Keratinocyte (primary cell): ENCODE measurements at places on chromosomes 4 and X. TPM values are rescaled to one million over a fixed set of nuclear protein-coding genes. Genes with fewer than 3 reads are reported as not detected.

Gene SUPT20HL2
- polyA plus RNA-seq, result not detected in 3 replicates

Gene SPP1
- polyA plus RNA-seq, result 0.84 to 1.4 TPM (median 0.94 TPM) in 3 replicates

Gene GAGE1
- polyA plus RNA-seq, result not detected in 3 replicates

Gene DDX53
- not detected in 3 replicates for polyA plus RNA-seq

Gene ADH1A
- polyA plus RNA-seq, result not detected in 3 replicates

Gene FMR1NB
- polyA plus RNA-seq, result not detected in 3 replicates

Gene GLRA2
- polyA plus RNA-seq, result 0.01 TPM in 1 of 3 replicates, not detected in the others

Gene METTL14
- 15.9 to 25.8 TPM (median 16.2 TPM) in 3 replicates for polyA plus RNA-seq

DNA sequence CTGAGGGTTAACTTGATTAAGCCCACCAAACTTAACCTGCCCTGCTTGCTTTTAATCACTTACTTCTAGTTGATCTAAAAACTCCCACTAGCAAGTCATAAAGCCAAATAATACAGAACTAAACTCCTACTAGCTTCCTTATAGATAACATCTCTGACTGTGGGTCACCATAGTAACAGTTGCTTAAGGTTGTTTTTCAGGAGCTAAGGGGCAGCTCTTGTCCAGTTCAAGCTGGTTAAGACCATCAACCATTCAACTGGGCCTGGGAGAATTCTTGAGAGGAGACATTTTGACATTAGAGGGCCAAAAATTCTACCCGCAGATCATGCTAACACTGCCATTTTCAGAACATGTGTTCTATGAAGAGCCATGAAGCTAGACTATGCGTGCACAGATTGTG lies 67.0 kb downstream of the UCHL1 start:
- no peaks in the 10 kb centered on the region for H3K36me3 ChIP-seq
- no peak for DNase-seq
- no peak overlapping the region for H3K4me3 ChIP-seq
- H3K27ac ChIP-seq, result no peak overlapping the region
- no peaks in the 10 kb centered on the region for H3K27me3 ChIP-seq
- peaks cover 13% of the 10 kb centered on the region for H3K4me1 ChIP-seq

DNA sequence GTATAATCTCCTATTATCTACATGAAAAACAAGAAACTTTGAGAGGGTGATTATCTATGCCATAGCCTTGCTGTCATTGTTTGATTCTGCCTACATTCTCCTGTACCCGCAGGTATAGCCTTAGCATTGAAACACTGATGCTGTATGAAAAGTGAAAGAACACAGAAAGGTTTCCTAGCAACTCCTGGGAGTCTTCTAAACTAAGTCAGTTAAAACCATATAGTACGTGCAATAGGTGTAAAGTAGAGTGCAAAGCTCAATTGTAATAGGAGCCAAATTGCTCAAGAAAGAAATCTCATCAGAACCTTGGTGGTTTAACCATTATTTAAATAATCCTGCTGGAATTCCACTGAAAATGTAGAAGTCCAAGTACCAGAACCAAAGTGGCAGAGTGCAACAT lies 489.7 kb downstream of the PCDH10 start:
- H3K4me3 ChIP-seq, result no peak overlapping the region
- H3K36me3 ChIP-seq, result no peaks in the 10 kb centered on the region
- DNase-seq, result no peak
- H3K27ac ChIP-seq, result no peak overlapping the region
- no peaks in the 10 kb centered on the region for H3K27me3 ChIP-seq

DNA sequence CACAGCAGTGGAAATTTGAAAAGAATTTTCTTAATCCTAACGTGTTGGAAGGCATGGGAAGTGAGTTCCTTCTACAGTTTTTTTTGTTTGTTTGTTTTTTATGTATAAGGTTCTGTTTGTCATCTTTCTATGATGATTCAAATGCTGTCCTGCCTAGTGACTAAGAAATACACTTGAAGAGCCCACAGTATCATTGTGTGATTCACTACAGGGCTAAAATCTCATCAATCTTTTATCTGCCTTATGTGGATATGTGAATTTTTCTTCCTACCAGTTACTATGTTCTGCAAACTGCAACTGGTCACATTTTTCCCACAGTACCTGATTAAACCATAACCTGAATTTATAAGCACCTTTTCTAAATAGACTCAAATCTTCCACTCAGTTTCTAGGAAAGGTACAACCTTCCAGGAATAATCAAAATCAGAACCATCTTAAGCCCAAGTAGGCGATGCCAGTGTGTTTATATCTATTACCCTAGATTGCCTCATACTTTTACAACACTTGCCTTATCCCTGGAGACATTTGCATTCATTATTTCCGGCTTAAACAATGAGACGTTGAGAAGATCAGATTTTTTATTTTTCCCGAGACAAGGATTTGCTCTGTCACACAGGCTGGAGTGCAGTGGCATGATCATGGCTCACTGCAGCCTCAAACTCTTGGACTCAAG lies 214.6 kb upstream of the GALNT7 start:
- H3K4me1 ChIP-seq, result no peaks in the 10 kb centered on the region
- H3K27me3 ChIP-seq, result peaks cover 4% of the 10 kb centered on the region
- no peak for DNase-seq
- H3K36me3 ChIP-seq, result no peaks in the 10 kb centered on the region
- no peak overlapping the region for H3K27ac ChIP-seq

GRCh38 chr4:15982842-15983524 lies 20.0 kb upstream of the FGFBP2 start:
- H3K36me3 ChIP-seq, result no peaks in the 10 kb centered on the region
- H3K27ac ChIP-seq, result no peak overlapping the region
- no peak overlapping the region for H3K4me3 ChIP-seq
- H3K27me3 ChIP-seq, result peaks cover 14% of the 10 kb centered on the region
- no peak for DNase-seq
- no peaks in the 10 kb centered on the region for H3K4me1 ChIP-seq

- DNase-seq, result no peak
- no peaks in the 10 kb centered on the region for H3K36me3 ChIP-seq
- H3K27ac ChIP-seq, result no peak overlapping the region
These were observed 97.5 kb downstream of the ANK2 start for GRCh38 chr4:113146876-113147358.

DNA sequence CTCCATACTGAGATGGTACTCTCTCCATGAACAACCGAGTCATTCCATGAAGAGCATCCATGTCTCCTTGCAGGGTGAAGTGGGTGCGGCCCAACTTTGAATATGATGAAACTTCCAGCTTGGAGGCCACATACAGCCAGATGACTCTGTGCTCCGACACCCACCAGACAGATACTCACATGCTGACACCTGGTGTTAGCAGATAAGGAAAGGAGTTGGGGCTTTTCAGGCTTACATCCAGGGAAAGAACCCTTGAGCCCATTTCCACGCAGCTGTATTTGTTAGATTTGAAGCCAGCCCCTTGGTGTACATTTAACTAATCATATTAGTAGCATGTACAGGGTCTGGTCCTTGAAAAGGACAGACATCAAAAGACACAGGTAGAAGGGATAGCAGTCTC lies 62.1 kb upstream of the PRRG3 start:
- no peak overlapping the region for H3K27ac ChIP-seq
- no peaks in the 10 kb centered on the region for H3K27me3 ChIP-seq
- no peaks in the 10 kb centered on the region for H3K36me3 ChIP-seq

GRCh38 chr4:113732967-113733527 lies 28.5 kb downstream of the CAMK2D start:
- H3K27ac ChIP-seq, result no peak overlapping the region
- H3K36me3 ChIP-seq, result no peaks in the 10 kb centered on the region
- no peaks in the 10 kb centered on the region for H3K4me1 ChIP-seq
- H3K27me3 ChIP-seq, result no peaks in the 10 kb centered on the region
- no peak overlapping the region for H3K4me3 ChIP-seq

DNA sequence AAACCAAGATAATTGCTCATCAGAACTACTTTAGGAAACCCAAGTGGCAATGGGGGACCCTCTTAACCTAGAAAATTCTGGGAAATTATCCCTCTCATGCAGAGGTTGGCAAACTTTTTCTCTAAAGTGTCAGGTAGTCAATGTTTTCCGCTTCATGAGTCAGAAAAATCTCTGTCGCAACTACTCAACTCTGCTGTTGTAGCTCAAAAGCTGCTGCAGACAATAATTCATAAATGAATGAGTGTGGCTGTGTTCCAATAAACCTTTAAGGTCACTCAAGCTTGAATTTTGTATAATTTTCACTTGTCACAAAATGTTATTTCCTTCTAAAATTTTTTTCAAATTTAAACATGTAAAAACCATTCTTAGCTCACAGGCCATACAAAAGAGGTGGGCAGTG lies 193.4 kb upstream of the MID1 start:
- H3K27ac ChIP-seq, result no peak overlapping the region
- DNase-seq, result no peak
- H3K27me3 ChIP-seq, result no peaks in the 10 kb centered on the region

GRCh38 chrX:76454456-76454927 lies 27.0 kb downstream of the MAGEE1 start:
- H3K27ac ChIP-seq, result no peak overlapping the region
- H3K4me3 ChIP-seq, result no peak overlapping the region
- H3K4me1 ChIP-seq, result no peaks in the 10 kb centered on the region
- no peak for DNase-seq

DNA sequence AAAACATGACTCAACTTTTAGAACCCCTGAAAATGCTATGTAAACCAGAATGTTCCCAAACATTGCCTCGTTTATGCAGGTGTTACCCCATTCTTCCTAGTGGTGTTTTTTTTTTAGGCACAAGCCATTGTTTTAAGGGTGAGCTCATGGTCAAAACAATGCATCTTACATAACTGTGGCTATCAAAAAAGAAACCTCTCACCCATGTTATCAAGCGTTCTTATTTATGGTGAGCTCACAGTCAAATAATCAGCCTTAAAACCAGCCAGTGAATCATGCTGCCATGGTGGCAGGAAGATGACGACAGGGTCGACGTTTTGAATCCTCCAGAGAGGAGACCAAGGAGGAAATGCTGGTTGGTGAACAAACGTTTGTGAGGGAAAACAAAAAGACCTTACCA lies 195.2 kb downstream of the KDR start:
- peaks cover 4% of the 10 kb centered on the region for H3K27me3 ChIP-seq
- peaks cover 11% of the 10 kb centered on the region for H3K4me1 ChIP-seq
- peak; percentile 35 for DNase-seq
- no peak overlapping the region for H3K27ac ChIP-seq

DNA sequence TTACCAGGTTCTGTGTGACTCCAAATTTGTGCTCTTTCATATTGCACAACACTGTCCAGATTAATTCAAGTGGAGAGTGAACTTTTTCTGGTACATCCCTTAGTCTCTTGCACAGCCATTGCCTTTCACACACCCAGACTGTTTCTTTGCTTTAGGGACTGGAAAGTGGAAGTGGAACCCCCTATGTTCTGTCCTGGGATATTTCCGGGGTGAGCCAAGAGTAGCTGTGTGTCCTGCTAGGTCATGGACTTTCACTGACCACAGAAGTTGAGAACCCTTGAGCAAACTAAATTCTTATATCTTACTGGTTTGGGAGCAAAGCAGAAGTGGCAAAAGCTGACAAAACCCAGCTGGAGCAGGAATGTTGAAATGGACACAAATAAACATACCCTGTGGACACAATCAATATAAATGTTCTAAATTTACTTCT lies 10.3 kb upstream of the VSIG4 start:
- DNase-seq, result no peak
- no peaks in the 10 kb centered on the region for H3K4me1 ChIP-seq
- H3K27ac ChIP-seq, result no peak overlapping the region
- no peaks in the 10 kb centered on the region for H3K36me3 ChIP-seq
- H3K4me3 ChIP-seq, result no peak overlapping the region

DNA sequence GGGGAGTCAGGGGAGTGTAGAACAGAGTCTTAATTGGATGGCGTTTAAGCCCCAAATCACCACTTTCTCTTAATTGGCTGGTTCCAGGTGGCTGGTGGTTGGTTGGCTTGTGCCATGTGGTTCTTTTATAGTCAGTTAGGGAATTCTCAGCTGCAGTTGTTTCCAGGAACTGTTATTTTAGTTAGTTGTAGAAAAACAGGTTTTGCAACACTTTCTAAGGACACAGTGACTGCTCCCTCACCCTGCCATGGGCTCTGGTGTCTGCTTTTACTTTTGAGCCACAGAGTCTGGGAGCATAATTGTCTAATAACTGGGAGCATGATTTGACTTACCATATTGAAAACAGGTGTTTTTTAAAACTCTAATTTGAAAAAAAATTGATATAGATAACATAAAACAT lies 75.8 kb upstream of the PCDH18 start:
- no peak overlapping the region for H3K27ac ChIP-seq
- no peaks in the 10 kb centered on the region for H3K36me3 ChIP-seq
- DNase-seq, result no peak
- H3K4me3 ChIP-seq, result no peak overlapping the region
- no peaks in the 10 kb centered on the region for H3K4me1 ChIP-seq

- H3K27ac ChIP-seq, result no peak overlapping the region
- no peaks in the 10 kb centered on the region for H3K4me1 ChIP-seq
- no peak overlapping the region for H3K4me3 ChIP-seq
- H3K36me3 ChIP-seq, result no peaks in the 10 kb centered on the region
These were observed 145.4 kb upstream of the PLAC1 start for GRCh38 chrX:134803551-134804183.

DNA sequence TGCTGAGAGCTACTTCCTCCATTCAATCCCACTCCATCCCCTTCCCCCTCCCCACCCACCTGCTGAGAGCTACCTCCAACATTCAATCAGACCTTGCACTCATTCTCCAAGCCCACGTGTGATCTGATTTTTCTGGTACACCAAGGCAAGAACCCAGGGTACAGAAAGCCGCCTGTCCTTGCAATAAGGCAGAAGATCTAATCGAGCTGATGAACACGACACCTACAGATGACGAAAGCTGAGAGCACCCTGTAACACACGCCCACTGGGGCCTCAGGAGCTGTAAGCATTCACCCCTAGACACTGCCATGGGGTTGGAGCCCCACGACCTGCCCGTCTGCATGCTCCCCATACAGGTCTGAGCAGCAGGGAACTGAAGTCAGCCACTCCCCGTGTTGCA lies 58.3 kb downstream of the TRIML1 start:
- H3K4me3 ChIP-seq, result no peak overlapping the region
- H3K27me3 ChIP-seq, result no peaks in the 10 kb centered on the region
- DNase-seq, result no peak
- H3K4me1 ChIP-seq, result no peaks in the 10 kb centered on the region

GRCh38 chr4:129422277-129422676 lies 326.3 kb downstream of the C4orf33 start:
- DNase-seq, result no peak
- no peaks in the 10 kb centered on the region for H3K27me3 ChIP-seq
- H3K36me3 ChIP-seq, result no peaks in the 10 kb centered on the region
- H3K27ac ChIP-seq, result no peak overlapping the region
- no peak overlapping the region for H3K4me3 ChIP-seq

DNA sequence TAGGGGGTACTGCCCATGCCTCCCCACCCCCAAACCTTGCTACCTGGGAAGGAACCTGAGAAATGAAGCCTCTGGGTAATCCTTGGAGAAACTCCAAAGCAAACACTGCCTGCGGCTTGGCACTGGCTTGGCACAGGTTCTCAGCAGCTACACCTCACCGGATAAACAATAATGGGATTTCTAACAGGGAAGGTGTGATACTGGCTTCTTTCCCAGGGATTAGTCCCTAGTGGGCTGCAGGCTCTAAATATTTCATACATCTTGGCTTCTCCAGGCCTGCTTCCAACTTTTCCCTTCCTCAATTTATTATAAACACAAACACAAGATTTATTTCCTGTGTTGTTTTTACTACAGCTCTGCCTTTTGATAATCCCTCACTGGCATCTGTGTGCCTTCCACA lies 12.5 kb downstream of the SEC24D start:
- no peak overlapping the region for H3K4me3 ChIP-seq
- DNase-seq, result no peak
- H3K36me3 ChIP-seq, result peaks cover 7% of the 10 kb centered on the region
- no peaks in the 10 kb centered on the region for H3K27me3 ChIP-seq
